GM12865 (cell line): ENCODE measurements at places on chromosomes 3 and 15.
A peak's percentile ranks its signal among the peaks of the same experiment; 100 is the strongest.

- no peak for DNase-seq
Measured at GRCh38 chr3:140258222-140258724, 323.3 kb downstream of the CLSTN2 start.

DNA sequence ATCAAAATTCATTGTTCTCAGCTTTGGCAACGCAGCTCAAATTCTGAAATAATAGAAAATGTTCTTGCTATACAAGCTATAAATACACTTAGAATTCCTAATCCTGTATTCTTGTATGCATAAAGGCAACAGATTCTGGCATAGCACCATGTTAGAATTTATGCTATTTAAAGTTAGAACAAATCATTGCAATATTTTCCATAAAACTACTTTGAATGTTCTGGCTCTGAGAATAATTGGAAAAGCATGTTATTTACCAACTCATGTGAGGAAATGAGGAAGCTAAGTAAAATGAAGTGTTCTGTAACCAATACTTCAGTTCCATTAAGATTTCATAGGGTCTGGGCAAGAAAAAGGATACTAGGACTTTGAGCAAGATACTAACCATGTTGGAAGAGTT lies 888.9 kb downstream of the SQOR start:
- DNase-seq = no peak

GRCh38 chr3:110254591-110254990 lies 817.0 kb upstream of the NECTIN3 start:
- DNase-seq = no peak

DNA sequence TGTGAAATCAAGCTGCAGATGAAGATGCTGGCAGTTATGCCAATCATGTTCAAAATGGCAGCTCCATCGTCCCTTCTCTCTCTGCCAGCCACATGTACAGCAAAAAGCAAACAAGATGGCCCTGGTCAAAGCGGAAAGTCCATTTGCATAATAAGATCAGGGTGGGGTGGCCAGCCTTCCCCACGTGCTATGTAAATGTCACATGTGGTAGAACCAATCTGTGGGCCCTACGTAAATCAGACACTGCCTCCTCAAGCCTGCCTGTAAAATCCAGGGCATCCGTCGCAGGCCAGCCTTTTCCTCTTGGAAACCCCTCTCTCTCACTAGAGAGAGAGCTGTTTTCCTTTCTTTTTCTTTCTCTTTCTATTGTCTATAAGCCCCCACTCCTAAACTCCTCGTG lies 243.5 kb upstream of the KBTBD8 start:
- DNase-seq = no peak

DNA sequence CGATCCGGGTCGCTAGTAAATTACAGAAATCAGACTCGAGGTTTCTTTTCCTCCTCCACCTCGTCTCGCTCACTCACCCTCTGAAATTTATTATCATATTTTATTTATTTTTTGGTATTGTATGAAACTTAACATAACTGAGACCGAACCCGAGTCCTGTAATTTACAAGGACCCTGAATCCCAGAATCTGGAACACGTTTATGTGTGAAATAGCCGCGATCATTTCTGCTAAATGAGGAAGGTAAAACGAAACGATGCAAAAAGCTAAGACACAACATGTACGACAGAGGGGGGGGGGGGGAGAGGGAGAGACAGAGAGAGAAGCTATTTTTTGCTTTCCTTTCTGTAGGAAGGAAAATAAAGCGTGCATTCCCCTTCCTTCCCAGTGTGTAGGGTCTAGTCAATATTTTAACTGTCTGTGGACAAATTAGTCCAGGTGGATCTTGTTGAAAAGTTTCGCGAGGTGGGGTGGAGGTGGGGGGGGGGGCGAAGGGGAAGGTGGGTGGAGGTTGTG lies 1.6 kb downstream of the BBX start:
- DNase-seq = peak; percentile 41
